ENCODE measurements at places on chromosomes 6 and 20.

DNA sequence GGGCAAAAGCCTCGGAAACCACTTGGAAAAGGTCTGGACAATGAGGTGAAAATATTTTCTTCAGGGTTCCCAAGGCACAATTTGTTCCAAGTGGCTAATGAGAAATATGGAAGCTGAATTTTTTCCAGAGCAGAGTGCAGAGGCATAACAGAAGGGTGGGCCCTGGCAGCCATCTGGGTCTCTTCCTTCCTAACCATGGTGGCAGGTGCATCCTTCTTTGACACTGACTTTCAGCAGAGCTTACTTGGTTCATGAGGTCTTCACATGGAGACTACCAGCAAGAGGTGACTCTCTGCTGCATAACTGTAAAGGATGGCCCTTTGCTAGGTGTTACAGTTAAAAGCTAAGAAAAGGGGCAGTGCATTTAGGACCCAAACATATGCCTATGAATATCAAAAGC lies 522.9 kb downstream of the KIF16B start:
- DNase-seq, result no peak

GRCh38 chr6:21538186-21538798 lies 55.3 kb upstream of the SOX4 start:
- peak; percentile 70 for DNase-seq

DNA sequence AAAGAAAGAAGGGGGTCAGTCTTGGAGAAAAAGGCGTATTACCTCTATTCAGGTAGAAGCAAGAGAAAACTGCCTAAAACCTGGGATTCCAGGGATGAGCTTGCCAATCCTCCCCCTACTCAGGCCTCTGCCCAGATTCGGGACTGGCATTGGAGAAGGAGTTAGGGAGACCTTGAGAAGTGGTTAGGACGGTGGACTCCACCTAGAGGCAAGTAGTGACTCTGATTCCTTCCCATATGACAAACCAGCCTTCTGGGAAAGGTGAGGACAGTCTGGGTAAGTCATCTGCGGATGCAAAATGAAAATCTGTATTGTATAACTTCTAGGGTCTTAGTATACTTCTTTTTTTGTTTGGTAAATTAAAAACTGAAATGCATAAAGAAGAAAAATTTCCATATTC lies 43.8 kb downstream of the SLX4IP start:
- DNase-seq, result no peak

- DNase-seq, result peak; percentile 41
Measured at GRCh38 chr20:34022151-34022838, 28.6 kb downstream of the RALY start.

GRCh38 chr6:156881687-156882629 lies 104.8 kb downstream of the ARID1B start:
- no peak for DNase-seq

- peak; percentile 71 for DNase-seq
Measured at GRCh38 chr6:53432318-53433161, 83.8 kb upstream of the ELOVL5 start.

DNA sequence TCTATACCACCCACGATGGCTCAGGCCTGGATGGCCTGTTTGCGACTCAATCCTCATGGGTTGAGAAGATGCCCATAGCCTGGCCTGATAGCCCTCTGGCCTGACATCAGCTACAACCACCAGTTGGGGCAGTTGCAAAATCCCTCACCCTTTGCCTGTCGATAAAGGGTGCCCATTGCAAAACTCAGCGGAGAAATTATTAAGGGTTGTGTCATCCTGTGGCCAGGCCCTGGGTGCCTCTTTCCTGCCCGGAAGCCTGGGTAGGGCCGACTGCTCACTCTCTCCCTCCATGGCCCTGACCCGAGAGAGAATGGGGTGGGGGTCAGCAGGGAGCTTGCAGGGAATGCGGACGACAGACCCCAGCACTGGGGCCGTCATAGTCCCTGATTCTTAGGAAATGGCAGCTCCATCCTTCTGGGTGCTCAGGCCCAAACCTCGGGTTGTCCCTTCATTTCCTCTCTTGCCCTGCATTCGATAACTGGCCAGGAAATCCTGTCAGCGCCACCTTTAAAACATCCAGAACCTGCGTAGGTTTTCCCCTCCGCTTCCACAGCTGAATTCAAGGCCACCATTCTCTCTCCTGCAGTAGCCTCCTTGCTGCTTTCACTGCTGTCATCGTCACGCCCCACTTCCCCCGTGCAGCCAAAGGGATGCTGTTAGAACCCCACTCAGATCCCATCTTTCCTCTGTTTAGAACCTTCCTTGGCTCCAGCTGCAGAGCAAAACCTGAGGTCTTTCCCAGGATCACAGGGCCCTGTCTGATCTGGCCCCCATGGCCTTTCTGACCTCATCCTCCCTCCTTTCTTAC lies 31.1 kb downstream of the CEBPB start:
- DNase-seq, result peak; percentile 91

DNA sequence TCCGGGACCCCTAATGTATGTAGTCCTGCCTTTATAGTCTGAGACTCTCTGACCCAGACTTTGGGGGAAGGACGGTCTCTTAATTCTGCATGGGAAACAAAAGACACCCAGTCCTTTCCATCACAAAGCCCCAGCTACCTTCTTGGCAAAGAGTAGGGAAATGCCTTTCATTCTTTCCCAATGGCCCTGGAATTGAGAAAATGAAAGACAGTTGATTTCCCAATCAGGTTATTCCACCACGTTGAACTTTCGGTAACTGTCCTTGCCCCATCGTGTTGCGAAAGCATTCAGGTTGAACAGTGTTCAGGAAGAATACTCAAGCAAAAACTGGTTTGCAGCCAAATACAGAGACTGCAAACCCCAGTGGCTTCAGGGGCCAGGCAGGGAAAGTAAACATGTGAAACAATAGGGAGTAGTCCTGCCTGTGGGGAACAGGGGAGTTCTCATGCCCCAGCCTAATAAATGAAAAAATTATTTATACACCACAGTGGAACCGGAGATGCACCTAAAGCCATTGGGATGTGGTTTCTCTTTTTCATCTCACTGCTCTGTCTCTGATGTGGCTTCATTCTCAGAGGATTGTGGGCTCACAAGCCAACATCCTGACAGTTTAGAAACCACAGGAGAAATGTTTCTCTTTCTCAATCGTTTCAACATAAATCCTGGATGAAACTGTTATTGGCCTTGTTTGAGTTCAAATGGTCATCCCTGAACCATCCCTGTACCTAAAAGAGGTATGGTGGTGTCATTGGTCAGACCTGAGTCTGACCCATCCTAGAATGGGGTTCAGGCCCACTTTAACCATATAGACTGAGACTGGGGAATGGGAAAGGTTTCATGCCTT lies 44.2 kb upstream of the SLC9A8 start:
- DNase-seq, result peak; percentile 97

GRCh38 chr6:151389618-151390275 lies 1.6 kb downstream of the ZBTB2 start:
- DNase-seq, result peak; percentile 86

DNA sequence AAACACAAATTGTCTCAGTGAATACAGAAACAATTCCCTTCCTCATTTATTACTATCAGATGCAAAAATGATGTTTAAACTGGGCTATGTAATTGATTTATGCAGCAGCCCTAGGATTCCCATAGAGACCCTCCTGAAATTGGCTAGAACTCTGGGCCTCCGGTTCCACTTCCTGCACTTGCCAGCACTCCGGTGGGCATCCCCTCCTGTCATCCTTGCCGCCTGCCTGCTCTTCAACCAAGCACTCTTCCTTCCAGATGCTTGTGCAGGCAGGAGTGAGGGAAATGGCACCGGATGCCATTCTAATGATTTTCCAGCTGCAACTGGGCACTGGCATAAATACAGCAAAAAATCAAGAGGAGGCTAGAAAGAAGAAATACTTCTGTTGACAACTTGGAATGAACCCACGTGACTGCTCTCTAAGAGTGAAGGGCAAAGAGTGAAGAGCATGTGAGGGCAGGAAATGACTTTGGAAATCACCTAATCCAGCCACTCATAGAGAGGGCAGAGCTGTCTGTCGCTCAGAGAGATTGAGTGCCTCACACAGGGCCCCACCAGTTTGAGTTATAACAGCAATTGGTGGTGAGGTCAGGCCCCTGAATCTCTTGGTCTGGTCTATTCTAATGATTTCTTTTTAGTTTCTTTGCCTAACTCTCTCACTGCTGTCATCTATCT lies 3.7 kb upstream of the NEDD9 start:
- peak; percentile 64 for DNase-seq

DNA sequence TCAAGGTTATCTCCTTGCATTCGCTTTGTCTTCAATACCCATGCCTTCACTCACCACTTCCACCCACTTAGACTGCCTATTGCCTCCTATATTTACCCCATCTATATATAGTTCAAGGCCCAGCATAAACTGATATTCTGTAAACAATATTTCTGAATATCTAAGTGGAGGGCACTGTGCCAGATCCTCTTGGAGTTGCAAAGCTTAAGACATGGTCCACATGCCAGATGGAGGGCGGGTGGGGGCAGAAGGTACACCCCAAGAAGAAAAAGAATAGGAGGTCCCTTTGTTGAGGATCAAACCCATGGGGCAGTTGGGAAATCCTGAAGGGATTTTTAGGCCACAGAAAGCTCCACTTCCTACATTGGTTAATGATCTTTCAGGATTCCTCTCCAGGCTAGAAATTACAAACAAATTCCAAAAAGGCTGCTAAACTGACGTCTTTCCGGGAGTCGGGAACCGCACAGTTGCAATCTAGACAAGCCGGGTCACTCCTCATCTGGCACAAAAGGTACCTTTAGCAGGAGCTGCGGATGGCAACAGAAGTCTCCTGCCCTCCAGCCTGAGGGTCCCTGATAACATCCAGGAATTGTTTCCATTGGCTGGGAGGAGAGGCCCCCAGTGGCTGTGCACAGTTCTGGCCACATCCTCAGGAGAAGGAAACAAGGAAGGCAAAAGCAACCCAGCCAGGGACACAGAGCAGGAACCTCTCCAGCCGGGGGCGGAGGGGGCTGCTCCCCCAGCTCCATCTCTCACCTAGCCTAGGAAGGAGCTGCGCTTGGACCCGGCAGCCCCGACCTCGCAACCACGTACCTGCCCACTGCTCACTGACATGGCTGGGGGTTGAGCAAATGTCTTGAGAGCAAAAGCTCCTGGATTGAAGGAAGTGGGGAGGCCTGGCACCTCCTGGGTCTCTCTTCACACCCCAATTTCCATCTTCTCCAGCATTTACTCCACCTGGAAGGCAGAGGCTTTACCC lies 5.9 kb upstream of the LPIN3 start:
- no peak for DNase-seq

DNA sequence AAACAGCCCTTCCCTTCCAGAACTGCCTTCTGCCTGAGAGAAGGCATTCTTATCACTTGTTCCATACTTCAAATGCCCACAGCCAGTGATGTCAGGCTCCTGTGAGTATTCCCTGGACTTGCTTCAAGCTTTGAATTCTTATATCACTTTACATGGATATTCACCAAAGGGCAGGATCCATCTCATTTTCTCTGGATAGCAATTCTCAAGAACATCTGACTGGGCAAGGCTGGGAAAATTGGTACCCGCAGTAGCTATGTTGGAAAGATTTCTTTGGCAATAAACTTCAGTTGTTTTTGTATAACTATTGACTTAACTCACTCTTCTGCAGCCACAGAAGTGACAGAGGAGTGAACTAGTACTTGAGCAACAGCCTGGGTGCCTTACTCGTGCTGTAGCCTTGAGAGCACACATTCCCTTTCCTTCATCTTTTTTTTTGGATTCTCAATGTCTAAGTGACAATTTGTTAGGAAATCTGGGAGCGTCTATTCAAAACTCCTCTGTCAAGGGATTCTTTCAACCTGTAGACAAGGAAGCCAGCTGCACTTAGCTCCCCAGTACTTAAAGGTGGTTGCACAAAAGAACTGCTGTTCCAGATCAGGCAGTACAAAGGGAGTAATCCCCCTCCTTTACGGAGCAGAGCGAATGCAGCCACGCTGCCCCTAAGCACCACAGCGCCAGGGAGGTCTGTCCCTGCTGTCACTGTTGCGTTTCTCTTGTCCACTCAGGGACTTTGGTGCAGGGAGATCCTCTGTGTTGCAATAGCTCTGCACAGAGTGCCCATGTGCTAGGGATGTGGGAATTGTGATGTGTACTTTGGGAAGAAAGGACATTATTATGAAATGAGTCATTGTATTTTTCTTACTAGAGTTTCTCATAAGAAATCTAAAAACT lies 69.6 kb downstream of the JAG1 start:
- peak; percentile 94 for DNase-seq

GRCh38 chr20:23909390-23909789 lies 29.8 kb upstream of the CST5 start:
- no peak for DNase-seq

GRCh38 chr6:1739680-1740079 lies 130.0 kb downstream of the FOXC1 start:
- DNase-seq, result no peak

GRCh38 chr6:166958926-166959861 lies 2.8 kb upstream of the RNASET2 start:
- peak; percentile 20 for DNase-seq

DNA sequence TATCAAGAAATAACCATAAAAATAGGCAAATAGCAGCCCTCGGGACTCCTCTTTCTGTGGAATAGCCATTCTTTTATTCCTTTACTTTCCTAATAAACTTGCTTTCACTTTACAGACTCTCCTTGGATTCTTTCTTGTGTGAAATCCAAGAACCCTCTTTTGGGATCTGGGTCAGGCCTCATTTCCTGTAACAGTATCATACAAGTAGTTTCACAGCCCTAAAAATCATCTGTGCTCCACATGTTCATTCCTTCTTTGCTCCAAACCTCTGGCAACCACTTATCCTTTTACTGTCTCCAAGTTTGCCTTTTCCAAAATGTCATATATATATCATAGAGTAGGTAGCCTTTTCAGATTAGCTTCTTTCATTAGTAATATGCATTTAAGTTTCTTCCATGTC lies 13.5 kb upstream of the NT5E start:
- peak; percentile 52 for DNase-seq

DNA sequence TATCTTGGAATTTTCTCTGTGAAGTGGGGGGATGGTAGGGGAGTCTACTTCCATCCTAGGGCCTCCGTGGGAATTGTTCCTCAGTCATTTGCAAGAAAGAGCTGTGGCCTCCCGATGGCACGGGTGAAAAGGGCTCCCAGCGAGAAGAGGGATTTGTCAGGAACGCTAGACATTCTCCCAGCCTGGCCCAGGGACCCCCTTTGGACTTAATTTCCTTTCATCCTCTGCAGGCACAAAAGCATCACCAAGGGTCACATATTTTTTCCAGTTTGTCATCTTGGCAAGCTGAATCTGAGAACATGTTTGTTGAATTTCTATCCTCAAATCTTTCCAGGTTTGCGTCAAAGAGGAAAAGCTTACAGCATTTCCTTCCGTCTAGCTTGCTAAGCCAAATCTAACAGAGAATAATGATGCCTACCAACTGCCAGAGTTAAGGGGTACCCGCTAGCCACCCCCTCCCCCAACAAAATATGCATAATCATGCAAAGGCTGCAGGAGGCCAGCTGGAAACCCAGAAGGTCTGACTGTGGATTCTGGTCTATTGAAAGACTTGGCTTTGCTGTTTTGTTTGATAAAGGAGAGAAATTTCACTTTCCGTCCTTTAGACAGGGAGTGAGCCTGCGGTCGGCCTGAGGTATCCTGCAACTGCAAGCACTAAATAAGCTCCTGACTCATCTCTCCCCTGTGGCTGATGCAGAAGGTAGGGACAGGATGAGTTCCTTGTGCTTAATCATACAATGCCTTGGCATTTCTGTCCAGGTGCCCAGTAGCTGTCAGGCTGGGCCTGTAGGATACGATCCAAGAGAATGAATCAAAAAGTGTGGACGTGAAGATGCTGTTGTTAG lies 23.1 kb downstream of the PSMG4 start:
- peak; percentile 99 for DNase-seq

Measured in M059J (cell line).